ENCODE measurements at places on chromosomes 3 and 15.
A peak's percentile ranks its signal among the peaks of the same experiment; 100 is the strongest.

- no peak for DNase-seq
These were observed 295.7 kb downstream of the TUSC7 start for GRCh38 chr3:117005274-117005673.

DNA sequence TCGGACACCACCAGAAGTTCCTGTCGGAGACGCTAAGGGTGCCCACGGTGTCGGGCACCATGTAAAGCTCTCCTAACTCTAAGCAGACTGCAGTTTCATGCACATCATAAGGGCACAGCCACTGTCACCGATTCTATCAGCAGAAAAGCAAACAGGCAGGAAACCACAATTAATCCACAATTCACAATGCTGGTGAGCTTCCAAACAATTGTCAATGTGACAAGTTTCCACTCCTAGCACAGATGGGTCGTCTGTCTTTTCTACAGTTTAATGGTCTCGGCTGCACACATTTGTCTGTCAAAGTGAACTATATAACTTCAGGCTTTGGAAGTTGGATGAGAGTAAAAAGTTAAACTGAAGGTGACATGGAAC is 8.8 kb upstream of the OCA2 start:
- no peak for DNase-seq

DNA sequence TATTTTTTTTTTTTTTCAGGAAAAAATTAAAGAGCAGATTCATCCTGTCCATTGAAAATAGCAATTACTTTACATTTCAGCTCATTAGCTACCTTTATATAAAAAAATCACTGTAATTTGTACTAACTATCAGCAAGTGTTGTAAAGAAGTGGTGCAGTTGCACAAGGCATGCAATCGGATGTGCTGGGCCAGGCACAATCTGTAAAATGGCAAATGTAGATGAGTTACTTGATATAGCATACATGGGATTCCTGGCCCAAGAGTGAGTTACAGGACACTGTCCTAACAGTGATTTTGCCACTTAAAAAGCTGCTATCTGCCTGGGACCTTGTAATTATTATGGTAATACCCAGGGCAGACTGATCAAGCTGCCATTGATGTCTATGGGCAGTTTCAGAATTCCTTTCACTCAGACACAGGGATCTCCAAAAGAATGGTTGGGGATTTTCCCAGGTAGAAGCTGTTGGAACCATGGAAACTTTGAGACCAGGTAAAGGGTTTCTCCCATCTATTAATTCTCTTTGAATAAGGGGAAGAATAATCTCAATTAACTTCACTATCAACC is 182.2 kb upstream of the ICE2 start:
- peak; percentile 12 for DNase-seq

DNA sequence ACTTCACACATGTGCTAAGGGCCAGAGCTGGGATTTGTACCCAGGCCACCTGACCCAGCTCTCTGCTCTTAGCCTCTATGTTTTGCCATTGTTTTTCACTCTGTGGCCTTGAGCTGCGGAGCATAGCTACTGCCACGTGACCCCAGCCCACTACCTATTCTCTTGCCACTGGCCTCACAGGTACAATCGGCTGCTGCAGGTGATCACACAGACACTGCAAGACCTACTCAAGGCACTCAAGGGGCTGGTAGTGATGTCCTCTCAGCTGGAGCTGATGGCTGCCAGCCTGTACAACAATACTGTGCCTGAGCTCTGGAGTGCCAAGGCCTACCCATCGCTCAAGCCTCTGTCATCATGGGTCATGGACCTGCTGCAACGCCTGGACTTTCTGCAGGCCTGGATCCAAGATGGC is 46.2 kb downstream of the SEMA3G start:
- no peak for DNase-seq

DNA sequence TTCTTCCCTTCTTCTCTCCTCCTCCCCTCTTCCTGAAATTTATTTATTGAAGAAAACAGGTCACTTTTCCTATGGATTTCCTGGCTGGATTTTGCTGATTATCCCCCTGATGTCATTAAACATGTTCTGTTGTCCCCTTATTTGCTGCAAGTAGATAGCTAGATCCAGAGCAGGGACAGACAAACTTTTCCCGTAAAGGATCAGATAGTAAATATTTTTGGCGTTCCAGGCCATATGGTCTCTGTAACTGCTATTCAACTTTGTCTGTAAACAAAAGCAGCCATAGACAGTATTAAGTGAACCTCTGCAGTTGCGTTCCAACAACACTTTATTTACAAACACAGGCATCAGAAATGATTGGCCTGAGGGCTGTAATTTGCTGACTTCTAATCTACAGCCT is 241.3 kb downstream of the NEK10 start:
- DNase-seq = no peak

DNA sequence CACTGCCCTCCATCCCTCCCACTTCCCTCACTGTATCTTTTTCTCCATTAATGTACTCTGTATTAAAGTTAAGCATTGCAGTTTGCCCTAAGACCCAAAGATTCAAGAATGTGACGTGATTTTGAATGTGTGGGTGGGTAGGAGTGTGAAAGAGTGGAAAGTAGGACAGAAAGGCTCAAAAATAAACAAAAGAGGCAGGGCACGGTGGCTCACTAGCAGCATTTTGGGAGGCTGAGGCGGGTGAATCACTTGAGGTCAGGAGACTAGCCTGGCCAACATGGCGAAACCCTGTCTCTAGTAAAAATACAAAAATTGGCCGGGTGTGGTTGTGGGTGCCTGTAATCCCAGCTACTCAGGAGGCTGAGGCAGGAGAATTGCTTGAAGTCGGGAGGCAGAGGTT is 18.4 kb downstream of the TFRC start:
- no peak for DNase-seq

- peak; percentile 65 for DNase-seq
These were observed 154.0 kb upstream of the THBS1 start for GRCh38 chr15:39426552-39427532.

GRCh38 chr15:99105514-99106341 is 848 bp downstream of the SYNM start:
- DNase-seq = peak; percentile 48

GRCh38 chr3:19213603-19214220 is 65.4 kb downstream of the KCNH8 start:
- no peak for DNase-seq

- DNase-seq = no peak
These were observed 63.3 kb downstream of the ATP1B3 start for GRCh38 chr3:141939759-141940158.

DNA sequence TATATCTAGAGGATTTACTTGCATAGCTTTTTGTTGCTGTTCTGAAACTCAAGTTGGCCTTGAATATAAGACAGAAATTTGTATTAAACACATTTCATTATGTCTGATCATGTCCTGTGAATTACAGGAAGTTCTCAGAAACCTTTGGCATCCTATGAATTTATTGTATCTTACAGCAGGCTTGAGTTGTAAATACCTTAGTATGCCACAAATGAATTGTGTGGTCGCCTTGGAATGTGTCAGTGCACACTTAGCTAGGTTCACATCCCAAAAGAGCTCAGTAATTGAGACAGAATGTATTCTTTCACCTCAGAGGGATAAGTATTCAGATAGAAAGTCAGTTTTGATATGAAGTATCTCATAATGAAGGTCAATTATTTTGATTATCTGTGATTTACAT is 83.4 kb downstream of the NEK11 start:
- peak; percentile 58 for DNase-seq

- no peak for DNase-seq
These were observed 6.5 kb downstream of the METTL6 start for GRCh38 chr3:15420871-15421270.

- DNase-seq = no peak
These were observed 86.9 kb downstream of the ATP1B3 start for GRCh38 chr3:141963301-141963700.

GRCh38 chr3:40304352-40304751 is 5.2 kb upstream of the EIF1B start:
- DNase-seq = no peak

DNA sequence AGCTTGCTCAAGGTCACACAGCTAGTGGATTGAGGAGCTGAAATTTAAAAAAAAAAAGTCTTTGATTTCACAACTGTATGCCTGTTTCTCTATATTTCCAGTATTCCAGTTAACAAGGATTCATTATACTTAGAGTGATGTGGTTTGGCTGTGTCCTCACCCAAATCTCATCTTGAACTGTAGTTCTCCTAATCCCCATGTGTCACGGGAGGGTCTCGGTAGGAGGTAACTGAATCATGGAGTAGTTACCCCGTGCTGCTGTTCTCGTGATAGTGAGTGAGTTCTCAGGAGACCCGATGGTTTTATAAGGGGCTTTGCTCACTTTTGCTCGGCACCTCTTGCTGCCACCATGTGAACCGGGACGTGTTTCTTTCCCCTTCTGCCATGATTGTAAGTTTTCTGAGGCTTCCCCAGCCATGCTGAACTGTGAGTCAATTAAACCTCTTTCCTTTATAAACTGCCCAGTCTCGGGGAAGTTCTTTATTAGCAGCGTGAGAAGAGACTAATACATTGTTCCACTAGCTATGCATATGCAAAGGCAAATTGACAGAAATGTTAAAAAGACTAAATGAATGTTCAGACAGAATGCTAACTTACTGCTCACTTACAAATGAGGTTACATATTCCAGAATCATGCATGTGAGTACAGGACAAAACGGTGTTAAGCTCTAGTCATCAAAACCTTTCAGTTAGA is 1101.9 kb downstream of the ROBO1 start:
- DNase-seq = no peak

GRCh38 chr15:52337198-52337853 is 41.7 kb upstream of the MYO5C start:
- peak; percentile 55 for DNase-seq

Data from GM03348 (cell line).